ENCODE measurements at places on chromosomes 16 and 17.

DNA sequence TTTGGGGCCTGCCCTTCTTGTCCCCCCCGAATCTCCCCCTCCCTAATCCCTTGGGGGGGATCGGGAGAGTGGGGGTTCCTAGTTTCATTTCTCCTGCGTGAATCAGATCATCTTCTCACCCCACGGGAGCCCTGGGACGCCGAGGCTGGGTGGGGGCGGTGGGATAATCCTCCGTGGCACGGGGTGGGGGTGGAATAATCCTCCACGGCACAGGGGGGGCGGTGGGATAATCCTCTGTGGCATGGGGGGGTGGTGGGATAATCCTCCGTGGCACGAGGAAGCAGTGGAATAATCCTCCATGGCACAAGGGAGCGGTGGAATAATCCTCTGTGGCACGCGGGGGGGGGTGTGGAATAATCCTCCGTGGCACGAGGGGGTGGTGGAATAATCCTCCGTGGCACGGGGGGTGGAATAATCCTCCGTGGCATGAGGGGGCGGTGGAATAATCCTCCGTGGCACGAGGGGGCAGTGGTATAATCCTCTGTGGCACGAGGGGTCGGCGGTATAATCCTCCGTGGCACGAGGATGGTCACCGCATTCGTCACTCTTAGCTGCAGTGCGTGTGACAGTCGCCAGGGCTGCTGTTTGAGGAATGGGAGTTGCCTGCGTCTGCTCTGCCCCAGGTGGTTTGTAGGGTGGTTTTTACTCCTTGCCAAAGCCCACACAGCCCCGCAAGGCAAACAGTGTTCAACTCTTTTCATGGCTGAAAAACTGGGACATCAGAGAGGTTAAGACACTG is 156.9 kb downstream of the LAT start:
- H3K36me3 ChIP-seq, result no peaks in the 10 kb centered on the region
- DNase-seq, result no peak
- no peak overlapping the region for H3K27ac ChIP-seq
- no peak overlapping the region for H3K4me3 ChIP-seq
- H3K27me3 ChIP-seq, result no peaks in the 10 kb centered on the region
- H3K4me1 ChIP-seq, result no peaks in the 10 kb centered on the region

GRCh38 chr16:15865742-15866141 is 8.9 kb upstream of the MYH11 start:
- H3K27me3 ChIP-seq, result no peaks in the 10 kb centered on the region
- H3K4me1 ChIP-seq, result no peaks in the 10 kb centered on the region
- H3K4me3 ChIP-seq, result no peak overlapping the region
- DNase-seq, result no peak
- H3K36me3 ChIP-seq, result peaks cover 25% of the 10 kb centered on the region
- H3K27ac ChIP-seq, result no peak overlapping the region

GRCh38 chr17:77772461-77772897 is 186.0 kb upstream of the TNRC6C start:
- no peak overlapping the region for H3K27ac ChIP-seq
- no peak overlapping the region for H3K4me3 ChIP-seq
- H3K27me3 ChIP-seq, result peaks cover 44% of the 10 kb centered on the region
- DNase-seq, result peak; percentile 63
- H3K4me1 ChIP-seq, result peaks cover 14% of the 10 kb centered on the region
- H3K36me3 ChIP-seq, result no peaks in the 10 kb centered on the region

DNA sequence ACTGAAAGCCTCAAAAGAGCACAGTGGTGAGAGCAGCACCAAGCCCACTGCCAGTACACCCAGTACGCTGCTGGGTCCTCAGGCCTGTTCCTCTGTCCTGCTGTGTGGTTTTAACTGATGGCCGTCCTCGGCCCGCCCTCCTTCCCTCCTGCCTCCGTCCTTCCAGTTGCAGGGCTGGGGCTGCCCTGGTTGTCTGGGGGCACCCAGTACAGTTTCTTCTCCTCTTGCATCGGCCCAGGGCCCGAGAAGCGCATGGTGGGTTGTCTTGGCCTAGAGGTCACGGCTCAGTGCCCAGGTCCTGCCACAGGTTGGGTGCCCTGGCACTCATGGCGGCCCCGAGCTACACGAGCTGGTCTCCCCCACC is 70.8 kb upstream of the KCTD5 start:
- peaks cover 9% of the 10 kb centered on the region for H3K4me1 ChIP-seq
- H3K27ac ChIP-seq, result no peak overlapping the region
- H3K27me3 ChIP-seq, result no peaks in the 10 kb centered on the region
- DNase-seq, result no peak
- no peak overlapping the region for H3K4me3 ChIP-seq

DNA sequence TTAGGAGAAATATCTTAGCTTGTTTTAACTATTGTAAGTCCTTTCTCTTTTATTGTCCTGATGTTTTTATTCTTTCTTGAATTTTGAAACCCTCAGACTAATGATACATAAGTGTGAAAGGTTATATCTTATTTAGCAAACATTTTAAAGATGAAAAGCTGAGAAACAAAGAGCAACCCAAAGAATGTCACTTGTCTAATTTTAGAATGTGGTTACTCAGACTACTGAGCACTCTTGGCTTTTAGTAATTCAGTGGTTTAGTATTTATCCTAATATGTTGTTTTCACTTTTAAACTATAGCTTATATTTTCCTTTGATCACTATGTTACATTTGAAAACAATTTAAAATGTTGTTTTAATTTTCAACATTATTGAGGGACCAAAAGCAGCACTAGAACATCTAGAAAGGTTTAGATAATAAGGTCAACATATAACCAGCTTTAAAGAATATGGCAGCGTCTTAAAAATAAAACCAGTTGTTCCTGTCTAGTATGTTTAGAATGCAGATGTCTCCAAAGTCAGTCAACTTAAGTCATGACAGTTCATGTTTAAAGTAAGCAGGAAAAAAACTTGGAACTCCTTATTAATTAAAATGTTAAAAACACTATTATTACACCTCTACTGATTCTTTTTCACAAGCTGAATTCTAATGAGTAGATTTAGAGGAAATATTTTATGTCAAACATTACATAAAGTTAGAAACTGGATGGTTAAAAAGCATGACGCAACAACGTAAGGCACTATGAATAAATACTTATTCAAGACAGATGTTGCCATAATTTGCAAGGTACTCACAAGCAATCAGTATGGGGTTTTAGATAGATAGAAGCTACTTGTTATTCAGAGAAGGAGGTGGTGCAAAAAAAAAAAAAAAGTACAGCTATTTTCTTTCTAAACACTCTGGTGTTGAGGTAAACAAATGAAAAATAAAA is 2.4 kb downstream of the MBTD1 start:
- H3K27ac ChIP-seq, result peak overlapping the region; percentile 53
- H3K27me3 ChIP-seq, result no peaks in the 10 kb centered on the region
- H3K36me3 ChIP-seq, result no peaks in the 10 kb centered on the region
- DNase-seq, result no peak
- peaks cover 50% of the 10 kb centered on the region for H3K4me1 ChIP-seq

DNA sequence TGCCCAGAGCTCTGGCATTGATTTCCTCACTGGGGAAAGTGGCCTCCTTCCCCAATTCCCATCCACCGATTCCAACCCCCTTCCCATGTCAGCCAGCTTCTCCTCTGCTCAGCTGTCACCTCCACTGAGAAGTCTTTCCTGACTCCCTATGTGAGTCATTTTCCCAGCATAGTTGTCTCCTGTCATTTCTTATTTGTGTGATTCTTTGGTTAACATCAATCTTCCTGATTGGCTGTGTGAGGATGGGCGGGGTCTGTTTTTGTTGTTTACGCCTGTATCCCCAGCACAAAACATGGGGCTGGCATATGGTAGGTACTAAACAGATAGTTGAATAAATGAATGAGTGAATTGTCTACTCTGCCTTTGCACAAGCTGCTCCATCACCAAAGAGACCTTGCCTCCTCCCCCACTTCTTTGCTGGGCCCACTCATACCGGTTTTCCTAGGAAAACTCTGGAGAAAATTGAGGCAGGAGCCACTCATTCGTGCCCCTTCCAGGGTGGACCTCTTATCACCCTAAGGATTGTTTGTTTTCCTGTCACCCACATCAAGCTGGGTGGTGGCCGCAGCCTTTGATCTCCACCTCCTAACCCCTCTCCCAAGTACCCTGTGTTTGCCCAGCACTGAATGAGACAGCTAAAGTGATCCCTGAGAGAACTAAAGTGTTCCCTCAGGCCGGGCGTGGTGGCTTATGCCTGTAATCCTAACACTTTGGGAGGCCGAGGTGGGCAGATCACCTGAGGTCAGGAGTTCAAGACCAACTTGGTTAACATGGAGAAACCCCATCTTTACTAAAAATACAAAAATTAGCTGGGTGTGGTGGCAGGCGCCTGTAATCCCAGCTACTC is 1.2 kb upstream of the GRB7 start:
- H3K36me3 ChIP-seq, result no peaks in the 10 kb centered on the region
- H3K4me3 ChIP-seq, result peak overlapping the region; percentile 18
- H3K27ac ChIP-seq, result no peak overlapping the region
- DNase-seq, result no peak
- H3K27me3 ChIP-seq, result peaks cover 5% of the 10 kb centered on the region

GRCh38 chr16:72125635-72126428 is 32.2 kb downstream of the DHX38 start:
- no peak overlapping the region for H3K27ac ChIP-seq
- H3K4me1 ChIP-seq, result no peaks in the 10 kb centered on the region
- DNase-seq, result no peak
- H3K36me3 ChIP-seq, result no peaks in the 10 kb centered on the region

- peak overlapping the region; percentile 70 for H3K4me3 ChIP-seq
- no peak for DNase-seq
- no peaks in the 10 kb centered on the region for H3K36me3 ChIP-seq
- peaks cover 20% of the 10 kb centered on the region for H3K27me3 ChIP-seq
- H3K4me1 ChIP-seq, result peaks cover 19% of the 10 kb centered on the region
Observed at GRCh38 chr16:2467528-2468232, 3.4 kb upstream of the NTN3 start.

Measured in naive B cell (primary cell).